ENCODE measurements at places on chromosomes 2 and 18. TPM values are rescaled to one million over a fixed set of nuclear protein-coding genes. Genes with fewer than 3 reads are reported as not detected.
A peak's percentile ranks its signal among the peaks of the same experiment; 100 is the strongest.

The ARID5A gene
- total RNA-seq = 3.5 TPM

The CYP1B1 gene
- 2.4 TPM for total RNA-seq

- DNase-seq = peak; percentile 81
These were observed 1.1 kb downstream of the PAX8 start for GRCh38 chr2:113277474-113278072.

- peak; percentile 80 for DNase-seq
These were observed 64.7 kb upstream of the KLF7 start for GRCh38 chr2:207230261-207231105.

Data from endodermal cell (in vitro differentiated cells).